ENCODE measurements at places on chromosomes 12 and 14.

GRCh38 chr12:15846887-15847286 is 35.3 kb upstream of the STRAP start:
- DNase-seq: no peak

DNA sequence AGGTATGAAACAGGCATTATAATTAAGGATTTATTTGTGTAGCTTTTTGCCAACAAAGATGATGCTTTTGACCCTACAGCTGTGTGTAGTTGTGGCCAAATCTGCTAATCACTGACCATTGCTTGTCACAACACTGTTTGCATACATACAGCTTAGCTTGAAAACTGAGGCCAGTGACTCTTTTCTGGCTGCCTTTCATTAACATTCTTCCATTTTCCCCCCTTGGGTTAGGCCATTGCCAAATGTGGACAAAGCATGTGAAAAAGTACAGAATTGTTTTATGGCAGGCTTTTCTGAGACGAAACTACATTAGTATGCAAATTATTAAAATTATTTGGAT is 263.3 kb downstream of the SLC16A7 start:
- no peak for DNase-seq

GRCh38 chr14:92718664-92719063 is 29.8 kb downstream of the LGMN start:
- no peak for DNase-seq

GRCh38 chr12:52601671-52602070 is 408 bp upstream of the KRT72 start:
- DNase-seq: no peak

DNA sequence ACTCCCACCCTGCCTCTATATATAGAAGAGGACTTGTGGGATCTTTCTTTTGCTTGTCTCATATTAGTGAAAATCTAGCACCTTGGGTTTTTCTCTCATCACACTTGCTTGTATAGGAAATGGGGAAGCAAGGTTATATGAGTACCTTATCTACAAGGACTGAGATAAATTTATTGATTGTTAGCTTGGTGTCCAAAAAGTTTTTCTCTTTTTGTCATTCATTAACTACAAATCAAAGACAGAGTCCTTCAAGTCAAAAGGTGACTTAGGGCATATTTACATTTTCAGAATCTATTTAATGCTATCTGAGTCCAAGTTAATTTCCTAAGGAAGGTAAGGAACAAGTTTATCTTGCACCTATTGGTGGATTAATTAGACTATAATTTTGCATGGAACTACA is 92.7 kb downstream of the SNAPC1 start:
- no peak for DNase-seq

DNA sequence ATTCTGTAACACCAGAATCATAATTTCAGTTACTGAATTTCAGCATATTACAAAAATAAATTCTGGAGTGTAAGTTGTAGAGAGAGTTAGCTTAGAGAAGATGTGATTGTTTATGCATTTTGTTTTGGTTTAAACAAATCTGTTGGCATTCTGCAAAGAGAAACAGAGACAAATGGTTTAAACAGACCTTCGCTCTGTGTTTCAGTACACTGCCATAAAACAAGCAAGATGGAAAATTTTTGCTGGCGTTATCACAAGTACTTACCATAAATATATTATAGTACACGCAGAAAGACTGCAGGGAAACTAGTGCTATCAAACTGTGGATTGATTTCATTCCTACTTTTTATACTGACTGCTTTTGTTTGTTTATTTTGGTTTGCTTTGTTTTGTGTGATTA is 850.3 kb upstream of the FOXG1 start:
- no peak for DNase-seq

DNA sequence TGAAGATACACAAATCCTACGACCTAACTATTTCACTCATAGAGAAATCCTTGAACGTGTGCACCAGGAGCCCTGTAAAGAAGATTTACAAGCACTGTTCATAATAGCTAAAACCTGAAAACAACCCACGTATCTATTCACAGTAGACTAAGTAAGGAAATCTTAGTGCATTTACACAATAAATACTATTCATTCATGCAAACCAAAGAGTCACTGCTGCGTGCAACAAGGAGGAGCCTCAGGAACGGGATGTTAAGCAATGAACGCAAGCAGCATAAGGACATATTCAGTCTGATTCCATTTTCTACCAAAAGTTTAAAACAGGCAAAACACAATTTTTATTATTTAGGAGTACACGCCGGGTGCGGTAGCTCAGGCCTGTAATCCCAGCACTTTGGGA is 176.6 kb downstream of the TTC7B start:
- no peak for DNase-seq

DNA sequence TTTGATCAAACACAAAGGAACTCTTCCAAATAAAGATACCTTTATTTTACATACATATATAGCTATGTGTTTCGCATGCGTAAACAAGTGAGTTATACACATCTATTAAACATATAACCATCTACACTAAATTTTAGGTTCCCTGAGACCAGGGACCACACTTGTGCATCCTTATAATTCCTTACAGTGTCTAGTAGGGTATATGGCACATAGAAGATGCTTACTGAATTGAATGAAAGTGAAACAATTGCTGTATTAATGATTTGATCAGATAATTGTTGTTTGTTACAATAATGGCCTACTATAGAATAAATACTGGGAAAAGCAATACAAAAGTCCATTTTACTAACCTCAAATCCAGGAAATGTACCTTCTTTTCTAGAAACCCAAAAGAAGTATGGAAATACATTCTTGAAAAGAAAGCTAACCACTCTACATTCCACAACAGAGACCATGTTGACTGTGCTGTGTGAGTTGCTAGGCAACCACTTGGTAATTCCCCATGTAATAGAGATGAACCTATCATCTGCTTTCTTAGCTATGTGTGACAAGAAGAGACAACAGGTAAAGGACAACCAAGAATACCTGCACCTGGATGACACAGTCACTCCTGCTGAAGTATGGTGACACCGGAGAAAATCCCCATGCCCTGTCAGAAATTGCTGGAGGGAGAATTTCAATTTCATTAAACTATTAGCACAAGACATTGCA is 11.9 kb upstream of the CIPC start:
- DNase-seq: no peak

DNA sequence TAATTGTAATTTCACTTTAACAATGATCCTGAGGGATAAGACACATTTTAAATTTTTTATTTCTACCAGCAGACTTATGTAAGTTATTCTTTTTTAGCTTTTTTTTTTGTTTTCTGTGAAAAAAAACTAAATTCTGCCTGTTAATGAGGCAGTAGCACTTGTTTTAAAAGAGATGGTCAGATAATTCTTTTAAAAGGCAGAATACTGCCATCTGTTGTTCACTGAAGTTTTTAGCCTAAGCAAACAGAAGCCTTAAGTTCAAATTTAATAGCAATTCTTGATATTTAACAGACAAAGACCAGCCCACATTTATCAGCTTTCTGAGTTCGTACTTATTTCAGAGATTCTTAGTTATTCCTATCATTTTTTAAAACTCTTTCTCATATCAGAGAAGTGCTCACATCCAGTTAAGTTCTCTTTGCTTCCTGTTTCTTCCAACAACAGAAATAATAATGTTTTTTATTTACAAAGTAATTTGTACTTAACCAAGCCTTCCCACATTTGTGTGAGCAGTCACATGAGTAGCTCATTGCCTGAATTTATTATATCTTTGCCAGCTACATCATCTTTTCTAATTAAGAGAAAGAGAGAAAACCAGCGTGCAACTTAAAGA is 93.4 kb upstream of the SLCO1C1 start:
- no peak for DNase-seq

GRCh38 chr12:19624491-19624890 is 185.2 kb downstream of the AEBP2 start:
- no peak for DNase-seq

DNA sequence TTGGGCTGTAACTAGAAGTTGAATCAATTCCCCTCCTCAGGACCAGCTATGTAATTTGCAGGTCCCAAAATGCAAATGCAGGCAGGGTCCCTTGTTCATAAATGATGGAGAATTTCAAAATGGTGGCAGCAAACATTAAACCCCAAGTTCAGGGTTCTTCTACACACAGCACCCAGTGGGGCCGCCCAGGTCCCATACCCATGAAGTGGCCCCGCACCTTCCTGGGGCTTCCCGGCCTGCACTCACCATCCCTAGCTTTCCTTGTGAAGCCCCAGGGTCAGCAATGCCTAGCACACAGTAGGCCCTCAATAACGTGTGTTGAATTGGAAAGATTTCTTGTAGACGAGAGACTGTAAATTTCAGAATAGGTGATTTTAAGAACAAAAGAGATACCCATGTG is 76.0 kb downstream of the NTF3 start:
- no peak for DNase-seq

DNA sequence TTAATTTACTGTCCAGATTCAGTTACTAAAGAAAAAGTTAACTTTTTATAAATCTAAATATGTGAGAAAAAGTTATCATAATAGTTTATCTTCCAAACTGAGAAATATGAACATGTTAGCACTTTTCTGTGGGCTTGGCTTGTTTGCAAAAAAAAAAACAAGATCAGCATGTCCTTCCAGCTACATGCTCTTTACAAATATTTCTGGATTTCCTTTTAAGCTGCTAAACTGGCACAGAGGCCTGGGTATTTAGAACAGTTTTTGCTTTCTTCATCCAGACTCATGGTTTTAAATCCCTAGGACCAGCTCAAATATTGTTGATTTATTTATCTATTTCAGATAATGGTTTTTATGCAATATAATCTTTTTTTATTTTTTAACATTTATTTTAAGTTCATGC is 1444.5 kb upstream of the FLRT2 start:
- no peak for DNase-seq

DNA sequence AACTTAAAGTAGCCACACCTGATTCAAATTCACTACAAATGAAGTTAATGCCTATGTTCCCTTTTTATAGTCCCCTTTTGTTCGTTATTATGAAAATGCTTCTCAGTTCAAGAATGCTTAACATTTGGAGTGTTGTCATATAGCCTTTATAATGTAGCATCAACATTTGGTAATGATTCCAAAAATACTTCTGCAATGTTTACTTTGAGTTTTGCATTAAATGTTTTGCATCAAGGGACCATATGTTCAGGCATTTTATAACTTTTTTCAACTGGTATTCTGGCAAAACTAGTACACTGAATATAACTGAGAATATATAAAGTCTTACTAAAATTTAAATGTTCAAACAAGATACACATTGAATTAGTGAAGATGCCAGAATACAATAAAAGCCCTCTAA is 209.6 kb upstream of the SLC16A7 start:
- no peak for DNase-seq

GRCh38 chr14:106277503-106277902 is 751.1 kb downstream of the TMEM121 start:
- no peak for DNase-seq

DNA sequence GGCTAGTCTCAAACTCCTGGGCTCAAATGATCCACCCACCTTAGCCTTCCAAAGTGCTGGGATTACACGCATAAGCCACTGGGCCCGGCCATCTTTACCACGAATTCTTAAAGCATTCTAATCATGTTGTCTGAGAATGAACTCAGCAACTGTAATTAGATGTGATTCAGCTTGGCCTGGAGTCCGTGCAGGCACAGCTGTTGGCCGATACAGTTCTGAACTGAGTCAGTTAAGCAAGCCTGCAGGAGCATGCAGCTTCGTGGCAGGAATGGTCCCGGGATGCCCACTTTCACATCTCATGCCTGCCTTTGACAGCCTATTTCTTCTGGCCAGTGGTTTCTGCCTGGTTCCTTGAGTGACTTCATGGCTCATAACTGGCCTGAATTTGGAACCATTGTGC is 194.1 kb downstream of the ANO6 start:
- DNase-seq: no peak

- DNase-seq: no peak
Observed at GRCh38 chr14:61811882-61812346, 49.7 kb downstream of the SNAPC1 start.

DNA sequence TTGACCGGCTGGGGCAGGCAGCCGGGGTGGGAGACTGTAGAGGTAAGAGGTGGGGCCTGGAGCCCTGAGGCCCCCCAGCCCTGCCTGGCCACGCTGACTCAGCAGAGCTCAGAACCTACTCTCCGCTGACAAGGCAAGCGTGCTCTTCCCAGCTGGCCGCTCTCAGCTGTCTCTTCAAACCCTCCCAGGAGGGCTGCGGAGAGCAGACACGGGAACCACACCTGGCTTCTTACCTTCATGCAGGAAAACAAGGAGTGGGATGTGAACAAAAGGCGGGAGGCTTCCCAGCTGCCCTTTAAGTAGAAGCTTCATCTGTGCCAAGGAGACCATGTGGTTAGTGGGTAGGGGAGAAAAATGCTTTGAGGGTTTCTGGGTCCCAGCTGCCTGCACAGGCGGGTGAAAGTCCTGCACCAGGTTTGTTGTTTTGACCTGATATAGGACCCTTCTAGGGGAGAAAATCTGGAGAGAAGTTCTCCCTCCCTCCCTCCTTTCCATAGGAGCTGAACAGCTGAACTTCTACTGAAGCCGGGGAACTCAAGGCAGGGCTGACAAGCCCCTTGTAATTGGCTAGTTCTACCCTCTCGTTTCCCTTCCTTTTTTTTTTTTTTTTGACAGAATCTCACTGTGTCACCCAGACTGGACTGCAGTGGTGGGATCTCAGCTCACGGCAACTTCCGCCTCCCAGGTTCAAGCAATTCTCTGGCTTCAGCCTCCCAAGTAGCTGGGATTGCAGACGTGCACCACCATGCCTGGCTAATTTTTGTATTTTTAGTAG is 12.8 kb upstream of the TESC start:
- DNase-seq: no peak

- DNase-seq: no peak
Observed at GRCh38 chr12:116784238-116784612, 46.1 kb downstream of the RNFT2 start.

DNA sequence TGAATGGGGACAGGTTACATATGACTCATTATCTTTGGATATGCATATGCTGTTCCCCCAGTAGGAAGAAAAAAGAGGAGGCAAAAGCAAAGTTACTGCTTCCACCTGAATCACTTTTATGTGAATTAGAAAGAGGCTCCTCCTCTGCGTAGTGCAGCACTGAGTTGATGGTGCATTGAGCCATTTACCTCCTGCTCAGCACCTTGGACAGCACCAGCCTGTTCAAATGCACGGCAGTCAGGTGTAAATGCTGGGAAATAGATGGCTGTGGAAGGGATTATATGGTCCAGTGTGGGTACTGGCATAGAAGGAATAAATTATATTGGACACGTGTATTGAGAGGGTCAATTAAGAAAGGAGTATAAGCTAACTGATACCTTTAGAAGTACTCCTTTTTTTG is 541.9 kb upstream of the SEL1L start:
- DNase-seq: no peak

DNA sequence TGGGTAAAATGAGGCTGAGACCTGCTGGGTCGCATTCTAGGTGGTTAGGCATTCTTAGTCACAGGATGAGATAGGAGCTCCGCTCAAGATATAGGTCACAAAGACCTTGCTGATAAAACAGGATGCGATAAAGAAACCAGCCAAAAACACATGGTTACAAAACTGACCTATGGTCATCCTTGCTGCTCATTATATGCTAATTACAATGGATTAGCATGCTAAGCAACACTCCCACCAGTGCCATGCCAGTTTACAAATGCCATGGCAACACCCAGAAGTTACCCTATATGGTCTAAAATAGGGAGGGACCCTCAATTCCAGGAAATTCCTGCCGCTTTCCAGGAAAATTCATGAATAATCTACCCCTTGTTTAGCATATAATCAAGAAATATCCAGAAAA is 132.4 kb downstream of the BRMS1L start:
- DNase-seq: no peak

Measured in T-helper 22 cell (primary cell).